ENCODE measurements at places on chromosomes 3 and 15.

GRCh38 chr3:25287291-25287884 is 140.7 kb upstream of the RARB start:
- DNase-seq = no peak

DNA sequence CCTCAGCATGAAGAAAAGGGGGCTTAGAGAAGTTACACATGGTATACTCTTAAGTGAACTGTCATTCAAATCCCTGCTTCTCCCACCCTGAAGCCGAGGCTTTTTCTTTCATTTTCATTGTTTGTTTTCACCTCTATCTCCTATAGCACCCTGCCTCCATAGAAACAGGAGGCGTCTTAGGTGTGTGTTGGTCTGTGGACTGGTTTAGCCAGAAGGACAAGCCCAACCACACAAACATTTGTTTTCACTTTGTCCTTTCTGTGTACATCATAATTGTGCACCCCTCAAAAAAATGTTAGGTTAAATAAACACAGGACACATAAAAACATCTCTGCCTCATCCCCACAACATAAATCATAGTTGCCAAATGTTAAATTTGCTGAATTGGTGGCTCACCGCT is 73.3 kb upstream of the UBE2E2 start:
- DNase-seq = no peak

DNA sequence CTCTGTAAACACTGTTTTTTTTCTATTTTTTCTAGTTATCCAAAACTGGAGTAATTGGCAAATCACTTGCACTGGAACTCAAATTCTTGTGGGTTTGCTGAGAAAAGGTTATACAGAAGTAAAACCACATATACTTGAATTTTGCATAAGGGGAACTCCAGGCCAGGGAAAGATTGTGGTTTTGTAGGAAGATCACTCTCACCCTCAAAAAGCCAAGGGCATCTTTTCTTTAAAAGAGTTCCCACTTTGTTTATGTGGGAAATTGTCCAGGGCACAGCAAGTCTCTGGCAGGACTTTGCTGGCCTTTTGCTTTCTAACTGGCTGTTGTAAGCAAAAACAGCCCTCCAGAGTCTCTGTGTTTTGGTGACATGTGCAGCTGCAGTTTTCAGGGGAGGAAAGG is 340.3 kb upstream of the RBMS3 start:
- no peak for DNase-seq

- no peak for DNase-seq
Measured at GRCh38 chr15:85463976-85464375, 83.6 kb downstream of the AKAP13 start.

GRCh38 chr3:22966349-22966748 is 236.8 kb upstream of the UBE2E2 start:
- DNase-seq = no peak

- DNase-seq = no peak
Measured at GRCh38 chr3:11910971-11911531, 64.4 kb upstream of the TAMM41 start.

DNA sequence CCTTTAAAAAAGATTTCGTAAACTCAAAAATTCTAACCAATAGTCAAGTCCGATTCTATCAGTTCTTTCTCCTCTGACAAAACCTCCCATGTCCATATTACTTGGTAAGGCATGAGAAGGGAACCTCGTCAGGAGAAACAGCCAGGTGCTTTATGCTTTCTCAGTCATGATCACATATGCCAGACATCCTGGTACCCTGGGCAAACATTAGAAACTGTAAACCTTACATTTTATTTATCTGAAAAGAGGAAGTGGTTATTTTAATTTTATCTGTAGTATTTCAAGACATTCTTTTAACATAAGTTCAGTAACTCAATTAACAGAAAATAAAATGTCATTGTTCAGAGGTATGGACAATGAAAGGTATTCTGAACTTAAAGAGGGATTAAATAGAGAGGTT is 474.8 kb upstream of the GBE1 start:
- DNase-seq = no peak

GRCh38 chr3:177516158-177517011 is 319.1 kb upstream of the TBL1XR1 start:
- DNase-seq = no peak

GRCh38 chr3:14439501-14440167 is 37.2 kb downstream of the SLC6A6 start:
- no peak for DNase-seq

GRCh38 chr15:29051422-29051821 is 165.6 kb downstream of the APBA2 start:
- DNase-seq = no peak

DNA sequence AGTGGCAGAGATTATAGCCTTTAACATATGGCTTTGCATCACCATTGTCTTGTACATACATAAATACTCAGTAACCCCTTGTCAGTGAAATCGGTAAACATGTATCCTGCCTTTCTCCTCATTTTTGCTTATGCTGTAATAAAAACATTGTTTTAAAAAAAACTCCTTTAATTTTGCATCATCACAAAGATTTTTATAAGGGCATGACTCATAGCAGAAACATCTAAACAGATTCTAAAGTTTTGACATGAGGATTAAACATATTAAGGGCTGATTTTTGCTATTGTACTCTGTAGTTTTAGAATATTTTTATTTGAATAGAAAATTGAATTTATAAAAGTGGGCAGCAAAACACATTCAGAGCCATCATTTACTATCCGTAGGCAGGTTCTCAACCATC is 275.9 kb downstream of the ZIC4 start:
- DNase-seq = no peak

GRCh38 chr3:37145611-37146010 is 28.8 kb downstream of the LRRFIP2 start:
- no peak for DNase-seq

DNA sequence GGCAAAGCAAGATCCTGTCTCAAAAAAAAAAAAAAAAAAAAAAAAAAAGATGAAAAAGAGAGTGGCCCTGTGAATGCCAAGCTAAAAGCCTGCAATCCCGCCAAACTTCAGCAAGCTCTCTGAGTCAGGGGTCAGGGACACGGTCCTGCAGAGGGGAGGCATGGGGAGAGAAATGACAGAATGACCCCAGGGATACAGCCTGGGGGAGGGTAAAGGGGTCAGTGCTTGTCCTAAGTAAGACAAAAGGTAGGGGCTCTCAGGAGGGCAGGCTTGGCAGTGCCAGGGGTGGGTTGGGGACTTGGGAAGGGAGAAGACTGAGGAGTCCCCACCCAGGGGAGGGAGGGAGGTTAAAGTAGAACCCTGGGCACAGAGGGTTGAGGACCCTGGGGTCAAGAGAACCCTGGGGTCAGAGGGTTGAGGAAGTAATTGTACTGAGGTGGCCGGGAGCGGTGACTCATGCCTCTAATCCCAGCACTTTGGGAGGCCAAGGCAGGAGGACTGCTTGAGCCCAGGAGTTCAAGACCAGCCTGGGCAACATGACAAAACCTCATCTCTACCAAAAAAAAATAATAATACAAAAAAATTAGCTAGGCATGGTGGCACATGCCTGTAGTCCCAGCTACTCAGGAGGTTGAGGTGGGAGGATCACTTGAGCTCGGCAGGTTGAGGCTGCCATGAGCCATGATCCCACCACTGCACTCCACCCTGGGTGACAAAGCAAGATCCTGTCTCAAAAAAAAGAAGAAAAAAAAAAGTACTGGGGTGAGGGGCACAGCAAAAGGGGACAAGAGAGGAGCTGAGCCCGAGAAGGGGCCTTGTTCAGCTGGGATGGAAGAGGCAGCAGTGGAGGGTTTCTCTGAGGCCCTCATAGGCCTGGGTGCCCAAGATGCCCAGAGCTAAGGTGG is 5.2 kb upstream of the SEMA3B start:
- no peak for DNase-seq

DNA sequence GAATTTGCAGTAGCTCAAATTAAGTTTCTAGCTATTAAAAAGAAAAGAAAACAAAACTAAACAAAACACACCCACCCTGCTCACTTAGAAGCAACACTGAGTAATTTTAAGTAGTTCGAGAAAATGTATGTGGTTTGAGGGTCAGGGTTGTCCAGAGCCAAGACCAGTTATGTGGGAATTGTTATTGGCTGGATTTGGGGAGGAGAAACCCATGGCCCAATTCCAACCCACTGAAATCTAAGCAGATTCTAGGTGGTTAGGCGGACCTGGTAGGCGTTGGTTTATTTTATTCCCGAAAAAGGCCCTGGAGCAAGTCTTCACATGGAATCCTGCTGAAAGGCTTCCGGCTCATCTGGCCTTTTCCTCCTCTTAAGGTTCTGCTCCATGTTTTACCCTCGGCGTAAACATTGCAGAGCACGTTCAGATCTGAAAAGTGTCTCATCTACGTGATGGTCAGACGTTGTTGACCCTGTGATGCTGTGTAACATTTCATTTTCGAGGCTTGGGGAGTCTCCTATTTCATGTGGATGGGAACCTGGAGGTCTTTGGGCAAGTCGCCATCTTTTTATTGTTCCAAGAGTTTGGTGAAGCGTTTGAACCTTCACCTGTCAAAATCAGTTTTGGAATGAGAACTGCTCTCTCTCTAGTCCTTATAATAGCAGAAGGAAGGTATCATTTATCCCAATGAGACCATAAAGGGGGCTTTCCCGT is 64.0 kb downstream of the FLNB start:
- no peak for DNase-seq

DNA sequence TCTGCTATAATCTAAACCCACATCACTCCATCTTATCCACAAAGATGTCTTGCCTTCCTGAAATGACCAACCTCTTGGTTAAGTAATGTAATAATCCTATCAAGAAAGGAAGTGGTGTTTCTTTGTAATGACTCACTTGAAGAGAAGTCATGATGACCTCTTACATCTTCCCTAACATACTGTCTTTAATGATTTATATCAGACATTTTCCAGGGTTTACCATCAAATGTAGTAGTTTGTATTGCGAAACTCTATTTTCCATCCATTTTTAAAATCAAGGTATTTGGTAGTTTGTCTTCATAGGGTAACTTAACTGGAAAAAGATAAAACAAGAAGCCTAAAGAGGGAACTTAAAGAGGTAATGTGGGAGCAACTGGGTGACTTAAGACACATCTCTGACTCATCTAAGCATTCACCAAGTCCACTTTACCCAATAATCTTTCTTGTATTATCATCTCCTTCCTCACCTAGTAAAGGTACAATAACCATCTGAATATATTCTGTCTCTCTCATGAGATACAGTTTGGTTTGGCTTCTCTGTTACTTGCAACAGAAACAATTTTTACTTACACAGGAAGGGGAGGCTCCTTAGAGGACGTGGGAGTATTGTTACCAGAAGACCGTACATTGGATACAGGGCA is 5.7 kb upstream of the MAPK6 start:
- DNase-seq = no peak

Measured in stimulated activated naive CD4-positive, alpha-beta T cell treated with Interleukin-2 at 50 U/mL for 16 hours (primary cell).